GM06990 (cell line): ENCODE measurements at places on chromosomes 1 and 21.

DNA sequence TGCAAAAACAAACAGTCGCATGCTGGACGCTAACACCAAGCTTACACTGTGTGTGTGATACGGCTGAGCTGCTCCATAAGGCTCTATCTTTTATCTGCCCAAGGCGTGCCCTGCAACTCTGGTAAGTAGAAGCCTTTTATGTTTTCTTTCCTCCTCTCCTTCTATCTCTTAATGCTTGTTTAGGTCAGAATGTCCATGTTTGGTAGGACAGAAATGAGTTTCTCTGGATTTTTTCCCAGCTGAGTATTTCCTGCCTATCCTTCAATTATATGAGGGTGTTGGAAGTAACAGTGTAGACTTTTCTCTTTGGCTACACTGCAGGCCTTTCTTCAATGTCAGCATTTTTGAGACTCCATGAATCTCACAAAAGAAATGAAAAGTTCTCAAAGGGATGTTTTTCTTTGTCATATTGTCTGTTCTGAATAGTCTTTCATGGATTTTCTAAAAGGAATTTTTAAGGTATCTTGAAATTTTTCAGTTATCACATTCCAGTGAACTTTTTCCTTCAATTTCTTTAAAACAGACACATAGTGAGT is 124.2 kb downstream of the MACF1 start:
- no peak for DNase-seq

DNA sequence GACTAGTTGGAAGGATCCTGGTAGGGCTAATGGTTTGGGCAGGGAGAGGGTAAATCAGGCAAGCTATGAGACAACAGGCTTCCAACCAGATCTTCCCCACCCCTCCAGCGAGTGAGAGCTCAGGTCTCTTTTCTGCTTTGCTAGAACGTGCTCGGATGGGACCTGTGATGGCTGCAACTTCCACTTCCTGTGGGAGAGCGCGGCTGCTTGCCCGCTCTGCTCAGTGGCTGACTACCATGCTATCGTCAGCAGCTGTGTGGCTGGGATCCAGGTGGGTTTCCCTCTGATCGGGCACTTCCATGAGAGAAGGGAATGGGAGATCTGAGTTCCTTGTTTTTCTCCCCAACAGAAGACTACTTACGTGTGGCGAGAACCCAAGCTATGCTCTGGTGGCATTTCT is 14.0 kb upstream of the SARS1 start:
- DNase-seq, result no peak

- DNase-seq, result no peak
Measured at GRCh38 chr1:25774921-25775771, 24.8 kb upstream of the SELENON start.

GRCh38 chr1:71656902-71657301 is 576.1 kb upstream of the ZRANB2 start:
- DNase-seq, result no peak

DNA sequence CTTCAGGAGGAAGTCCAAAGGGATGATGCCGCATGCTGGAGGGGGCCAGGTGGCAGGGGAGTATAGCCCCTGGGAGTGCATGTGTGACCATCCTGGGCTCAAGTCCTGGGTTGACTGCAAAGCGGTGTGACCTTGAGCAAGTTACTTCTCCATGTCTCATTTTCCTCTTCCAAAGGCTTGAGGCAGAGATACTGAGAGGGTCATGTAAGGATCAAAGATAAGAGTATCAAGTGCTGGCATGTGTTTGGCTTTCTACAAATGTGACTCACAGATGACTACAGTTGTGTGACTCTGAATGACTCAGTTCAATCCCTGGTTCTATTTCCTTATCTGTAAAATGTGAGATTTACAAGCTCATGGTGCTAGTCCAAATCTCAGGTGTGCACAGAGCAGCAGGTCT is 26.1 kb downstream of the PROK1 start:
- no peak for DNase-seq

- DNase-seq, result no peak
Measured at GRCh38 chr1:194056169-194056568, 869.8 kb upstream of the B3GALT2 start.

- DNase-seq, result no peak
Measured at GRCh38 chr1:83596331-83596730, 402.6 kb downstream of the TTLL7 start.

GRCh38 chr1:23593556-23594148 is 34.4 kb upstream of the ID3 start:
- peak; percentile 70 for DNase-seq

GRCh38 chr1:22841860-22842281 is 130.8 kb downstream of the LACTBL1 start:
- DNase-seq, result no peak

DNA sequence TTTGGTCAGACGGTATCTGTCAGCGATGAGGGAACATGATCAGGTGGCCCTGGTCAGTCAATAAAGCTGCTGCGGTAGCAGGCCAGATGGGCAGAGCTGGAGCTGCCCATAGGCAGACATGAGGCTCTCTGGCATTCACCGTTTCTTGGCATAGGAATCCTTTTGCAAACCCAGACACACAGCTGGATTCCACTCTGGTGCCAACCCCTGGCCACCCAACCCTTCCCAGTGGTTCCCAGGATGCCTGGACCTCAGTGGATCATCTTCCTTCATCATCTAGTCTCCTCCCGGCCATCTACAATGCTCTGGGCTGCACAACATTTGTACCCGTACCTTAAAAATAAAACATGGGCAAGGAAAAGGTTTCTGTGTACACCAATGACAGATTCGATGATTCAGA is 68.3 kb upstream of the ACTRT2 start:
- no peak for DNase-seq

- DNase-seq, result no peak
Measured at GRCh38 chr1:9907441-9907840, 2.6 kb downstream of the CTNNBIP1 start.

- DNase-seq, result no peak
Measured at GRCh38 chr1:18805925-18806849, 53.3 kb downstream of the TAS1R2 start.

DNA sequence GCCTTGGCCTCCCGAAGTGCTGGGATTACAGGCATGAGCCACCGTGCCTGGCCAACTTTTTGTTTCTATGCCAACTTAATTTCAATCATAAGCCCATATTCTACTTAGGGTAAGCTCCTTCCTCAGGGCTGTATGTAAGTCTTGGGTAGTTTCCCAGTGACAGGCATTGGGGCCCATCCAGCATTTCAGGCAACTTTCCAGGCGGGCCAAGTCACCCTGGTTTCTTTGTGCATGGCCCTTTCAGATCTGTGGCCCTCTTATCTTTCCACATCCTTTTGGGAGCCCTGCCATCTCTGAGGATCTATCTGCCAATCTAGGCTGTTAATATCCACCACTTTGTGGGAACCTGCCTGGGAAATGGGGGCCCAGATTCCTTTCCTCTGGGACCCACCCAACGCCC is 58.7 kb downstream of the TNN start:
- no peak for DNase-seq
